Effector CD4-positive, alpha-beta T cell (primary cell): ENCODE measurements at places on chromosomes 2 and 18.

GRCh38 chr2:149487189-149487588, 100.4 kb downstream of the MMADHC start:
- no peak for DNase-seq

- no peak for DNase-seq
These were observed 6.0 kb downstream of the RPIA start for GRCh38 chr2:88697370-88698026.

GRCh38 chr2:187869195-187869594, 315.0 kb upstream of the TFPI start:
- no peak for DNase-seq

DNA sequence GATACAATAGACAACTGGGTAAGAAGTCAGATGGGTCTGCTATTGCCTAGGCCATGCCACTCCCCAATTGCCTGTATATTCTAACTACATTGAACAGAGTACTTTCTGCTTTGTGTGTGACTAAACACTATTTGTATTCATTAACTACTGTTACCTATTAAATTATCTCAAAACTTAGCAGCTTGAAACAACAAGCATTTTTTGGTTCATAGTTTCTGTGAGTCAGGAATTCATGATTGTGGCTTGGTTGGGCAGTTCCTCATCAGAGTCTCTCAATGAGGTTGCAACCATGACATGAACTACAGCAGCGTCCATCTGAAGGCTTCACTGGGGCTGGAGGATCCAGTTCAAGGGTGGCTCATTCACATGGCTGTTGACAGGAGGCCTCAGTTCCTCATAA, 205.7 kb downstream of the EN1 start:
- DNase-seq: no peak
